ENCODE measurements at places on chromosomes 13 and 19.
A peak's percentile ranks its signal among the peaks of the same experiment; 100 is the strongest.

GRCh38 chr19:11496391-11497163 lies 9.1 kb downstream of the ZNF653 start:
- DNase-seq, result peak; percentile 39

- DNase-seq, result no peak
Observed at GRCh38 chr13:98731038-98731437, 21.4 kb downstream of the SLC15A1 start.

DNA sequence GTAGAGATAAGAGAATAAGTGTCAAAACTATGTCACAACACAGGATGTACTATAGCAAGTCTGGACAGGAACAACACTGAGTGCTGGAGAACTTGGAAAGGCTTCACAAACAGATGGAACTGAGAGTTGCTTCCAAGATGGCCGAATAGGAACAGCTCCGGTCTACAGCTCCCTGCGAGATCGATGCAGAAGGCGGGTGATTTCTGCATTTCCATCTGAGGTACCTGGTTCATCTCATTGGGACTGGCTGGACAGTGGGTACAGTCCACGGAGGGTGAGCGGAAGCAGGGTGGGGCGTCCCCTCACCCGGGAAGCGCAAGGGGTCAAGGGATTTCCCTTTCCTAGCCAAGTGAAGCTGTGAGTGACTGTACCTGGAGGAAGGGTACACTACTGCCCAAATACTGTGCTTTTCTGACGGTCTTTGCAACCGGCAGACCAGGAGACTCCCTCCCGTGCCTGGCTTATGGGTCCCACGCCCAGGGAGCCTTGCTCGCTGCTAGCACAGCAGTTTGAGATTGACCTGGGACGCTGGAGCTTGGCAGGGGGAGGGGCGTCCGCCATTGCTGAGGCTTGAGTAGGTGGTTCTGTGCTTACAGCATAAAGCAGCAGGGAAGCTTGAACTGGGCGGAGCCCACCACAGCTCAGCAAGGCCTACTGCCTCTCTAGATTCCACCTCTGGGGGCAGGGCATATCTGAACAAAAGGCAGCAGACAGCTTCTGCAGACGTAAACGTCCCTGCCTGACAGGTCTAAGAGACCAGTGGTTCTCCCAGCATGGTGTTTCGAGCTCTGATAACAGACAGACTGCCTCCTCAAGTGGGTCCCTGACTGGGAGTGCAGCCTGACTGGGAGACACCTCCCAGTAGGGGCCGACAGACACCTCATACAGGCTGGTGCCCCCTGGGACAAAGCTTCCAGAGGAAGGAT lies 46.0 kb downstream of the USP12 start:
- no peak for DNase-seq

- DNase-seq, result no peak
Observed at GRCh38 chr13:80903911-80904310, 563.0 kb upstream of the SPRY2 start.

DNA sequence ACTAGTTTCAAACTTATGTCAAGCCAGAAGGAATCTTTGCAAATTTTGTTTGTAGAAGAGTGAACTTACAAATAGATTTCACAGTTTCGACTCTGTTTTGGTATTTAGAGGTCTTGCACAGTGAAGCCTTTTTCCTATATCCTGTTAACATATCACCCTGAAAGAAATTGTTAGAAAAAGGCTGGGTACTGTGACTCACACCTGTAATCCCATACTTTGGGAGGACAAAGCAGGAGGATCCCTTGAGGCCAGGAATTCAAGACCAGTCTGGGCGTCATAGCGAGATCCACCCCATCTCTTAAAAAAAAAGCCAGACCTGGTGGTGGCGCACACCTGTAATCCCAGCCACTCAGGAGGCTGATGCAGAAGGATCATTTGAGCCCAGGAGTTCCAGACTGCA lies 224.0 kb downstream of the GGACT start:
- DNase-seq, result no peak

GRCh38 chr13:45269204-45269603 lies 68.4 kb upstream of the KCTD4 start:
- no peak for DNase-seq

DNA sequence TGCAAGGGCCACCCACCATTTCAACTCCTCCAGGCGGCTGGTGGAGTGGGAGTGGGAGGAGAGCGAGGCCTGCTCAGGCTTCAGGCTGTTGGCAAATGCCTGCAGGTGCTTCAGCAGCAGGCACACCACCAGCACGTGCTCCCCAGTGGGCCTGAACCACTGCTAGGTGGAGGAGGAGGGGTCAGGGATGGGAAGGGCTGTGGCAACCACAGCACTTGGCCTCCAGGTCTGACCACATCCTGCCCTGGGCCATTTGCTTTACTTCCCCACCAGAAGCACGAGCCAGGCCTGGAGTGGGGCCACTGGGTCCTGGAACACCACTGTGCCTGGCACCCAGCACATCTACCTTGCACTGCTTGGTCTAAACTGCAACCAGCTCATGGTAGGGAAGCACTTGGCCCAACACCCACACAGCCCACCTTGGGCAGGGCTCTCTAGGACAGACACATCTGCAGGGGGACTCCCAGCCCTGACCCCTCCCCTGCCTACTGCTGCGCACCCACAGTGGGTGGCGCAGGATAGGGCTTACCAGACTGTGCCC lies 26.2 kb downstream of the TUBA3C start:
- no peak for DNase-seq

DNA sequence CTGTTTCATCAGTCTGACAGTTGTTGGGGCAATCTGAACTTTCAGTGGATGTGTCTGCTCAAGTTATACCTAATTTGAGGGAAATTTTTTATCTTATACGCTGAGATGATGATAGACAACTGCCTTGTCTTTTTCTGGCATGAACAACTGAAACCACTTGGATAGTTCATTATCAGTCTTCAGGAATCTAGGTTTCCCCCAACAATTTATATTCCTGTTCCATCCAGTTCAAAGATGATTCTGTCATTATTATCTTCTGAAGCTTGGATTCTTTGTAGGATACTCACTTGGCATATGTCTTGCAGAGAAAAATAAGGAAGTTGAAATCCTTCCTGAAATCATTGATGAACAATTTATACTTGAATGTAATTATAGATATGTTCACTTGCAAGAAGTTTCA lies 193.7 kb downstream of the LMO7 start:
- no peak for DNase-seq

- no peak for DNase-seq
Observed at GRCh38 chr13:79659121-79659521, 178.2 kb downstream of the NDFIP2 start.

- no peak for DNase-seq
Observed at GRCh38 chr13:31048521-31048920, 113.2 kb downstream of the HSPH1 start.

DNA sequence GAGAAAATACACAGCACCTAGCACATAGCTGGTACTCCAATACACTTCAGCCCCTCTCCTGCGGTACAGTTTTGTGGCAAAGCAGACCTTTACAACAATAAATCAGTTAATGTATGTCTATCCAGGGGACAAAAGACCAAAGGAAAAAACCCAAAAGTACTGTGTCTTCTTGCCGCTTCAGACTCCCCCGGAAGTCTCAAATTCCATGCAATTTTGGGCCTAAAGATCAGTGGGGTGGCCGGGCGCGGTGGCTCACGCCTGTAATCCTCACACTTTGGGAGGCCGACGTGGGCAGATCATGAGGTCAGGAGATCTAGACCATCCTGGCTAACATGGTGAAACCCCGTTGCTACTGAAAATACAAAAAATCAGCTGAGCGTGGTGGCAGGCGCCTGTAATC lies 16.2 kb downstream of the CARS2 start:
- DNase-seq, result no peak

- no peak for DNase-seq
Observed at GRCh38 chr13:40878321-40878720, 88.9 kb downstream of the SLC25A15 start.

DNA sequence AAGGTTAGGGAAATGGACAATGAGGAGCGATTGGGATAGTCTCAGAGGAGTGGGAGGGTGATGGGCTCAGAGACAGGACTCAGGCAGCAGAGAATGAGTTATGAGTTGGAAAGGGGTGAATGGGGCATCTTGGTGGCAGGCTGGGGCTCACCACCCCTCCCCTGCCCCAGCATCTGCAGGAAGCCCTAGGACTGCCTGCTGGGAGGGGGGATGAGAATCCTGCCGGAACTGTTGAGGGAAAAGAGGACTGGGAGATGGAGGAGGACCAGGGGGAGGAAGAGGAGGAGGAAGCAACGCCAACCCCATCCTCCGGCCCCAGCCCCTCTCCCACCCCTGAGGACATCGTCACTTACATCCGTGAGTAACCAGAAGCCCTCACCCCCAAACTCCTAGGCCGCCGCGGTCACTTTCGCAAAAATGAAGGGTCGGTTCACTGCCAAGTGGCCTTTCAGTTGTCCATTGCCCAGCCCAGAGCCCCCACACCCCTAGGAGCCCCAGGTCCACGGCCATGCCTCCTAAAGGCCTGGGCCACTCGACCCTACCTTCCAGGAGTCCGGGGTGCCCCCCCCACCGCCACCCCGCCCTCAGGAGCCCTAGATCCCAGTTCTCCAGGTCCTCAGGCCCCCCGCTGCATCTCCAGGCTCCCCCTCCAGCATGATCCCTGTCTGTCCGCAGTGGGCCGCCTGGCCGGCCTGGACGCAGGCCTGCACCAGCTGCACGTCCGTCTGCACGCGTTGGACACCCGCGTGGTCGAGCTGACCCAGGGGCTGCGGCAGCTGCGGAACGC lies 764 bp downstream of the CLEC11A start:
- no peak for DNase-seq

Measured in stimulated activated CD8-positive, alpha-beta memory T cell treated with anti-CD3 and anti-CD28 coated beads, Interleukin-15, amount 100 ng/mL, for 48 hours (primary cell).